Stimulated activated CD8-positive, alpha-beta memory T cell treated with anti-CD3 and anti-CD28 coated beads, Interleukin-4, amount 100 ng/mL, for 4 hours (primary cell): ENCODE measurements at places on chromosomes 3 and 15.

DNA sequence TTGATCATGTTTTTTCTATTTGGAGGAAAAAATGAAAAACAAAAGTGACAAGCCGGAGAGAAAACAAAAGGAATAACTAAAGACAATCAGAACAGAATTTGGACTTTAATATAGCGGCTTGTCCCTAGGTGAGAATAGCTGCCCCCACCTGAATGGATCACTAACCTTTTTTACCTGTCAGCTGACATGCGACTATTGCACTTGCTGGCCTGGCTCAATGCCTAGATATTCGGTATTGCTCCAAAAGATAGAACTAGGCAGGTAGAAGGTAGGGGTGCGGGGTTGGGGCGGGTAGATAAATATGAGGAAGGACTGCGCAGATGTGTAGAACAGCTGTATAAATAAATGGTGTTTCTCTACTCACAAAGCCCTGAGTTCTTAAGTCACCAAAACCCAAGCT is 650 bp upstream of the MORC1 start:
- DNase-seq = no peak

- DNase-seq = no peak
Measured at GRCh38 chr3:136505676-136506075, 246.5 kb downstream of the STAG1 start.

GRCh38 chr15:74866090-74866489 is 7.1 kb downstream of the SCAMP2 start:
- no peak for DNase-seq

DNA sequence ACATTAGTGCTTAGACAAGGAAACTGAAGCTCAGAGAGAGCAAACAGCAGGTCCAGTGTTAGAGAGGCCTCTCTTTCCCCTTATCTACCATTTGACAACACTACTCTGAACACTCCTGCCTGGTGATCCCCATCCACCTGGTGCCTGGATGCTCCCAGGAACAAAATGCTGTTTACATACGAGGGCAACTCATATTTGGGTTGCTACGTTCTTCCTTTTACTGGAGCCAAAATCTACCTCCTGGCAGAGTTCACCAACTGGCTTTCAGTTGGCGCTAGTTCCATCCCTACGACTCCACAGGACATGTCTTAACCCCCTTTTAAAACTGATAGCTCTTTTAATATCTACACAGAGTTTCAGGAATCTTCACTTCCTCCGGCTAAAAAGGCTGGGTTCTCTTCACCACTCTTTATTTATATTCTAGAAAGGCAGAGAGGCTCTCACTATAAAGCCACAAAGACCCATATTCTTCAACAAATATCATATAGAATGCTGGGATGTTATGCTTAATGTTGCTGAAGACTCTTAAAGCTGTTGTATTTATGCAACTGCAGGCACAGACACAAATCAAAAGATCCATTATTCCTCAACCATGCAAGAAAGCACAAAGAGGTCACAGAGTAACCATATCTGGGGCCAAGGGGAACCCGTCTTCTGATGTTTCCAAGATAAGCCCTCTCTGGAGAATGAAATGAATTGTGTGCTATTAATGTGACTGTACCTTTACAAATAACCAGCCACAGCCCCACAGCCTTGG is 47.9 kb downstream of the CCNB2 start:
- no peak for DNase-seq

DNA sequence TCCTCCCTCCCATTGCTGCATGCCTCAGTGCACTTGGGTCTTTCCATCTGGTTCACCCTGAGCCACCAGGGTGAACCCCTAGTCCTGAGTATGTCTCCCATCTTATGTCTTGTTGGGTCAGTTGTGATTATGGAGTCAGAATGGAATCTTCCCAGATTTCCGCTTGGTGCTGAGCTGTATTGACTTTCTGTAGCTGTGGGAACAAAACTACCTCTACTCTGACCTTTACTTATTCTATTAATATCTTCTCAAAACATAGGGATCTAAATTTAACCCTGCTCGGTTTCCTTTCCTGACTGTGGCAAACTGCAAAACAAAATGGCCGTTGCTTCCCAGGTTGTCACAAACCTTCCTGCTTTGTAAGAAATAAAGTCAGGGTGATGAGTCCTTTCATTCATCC is 295.8 kb upstream of the LYSMD4 start:
- no peak for DNase-seq

GRCh38 chr15:79399606-79400005 is 32.5 kb upstream of the MINAR1 start:
- no peak for DNase-seq

DNA sequence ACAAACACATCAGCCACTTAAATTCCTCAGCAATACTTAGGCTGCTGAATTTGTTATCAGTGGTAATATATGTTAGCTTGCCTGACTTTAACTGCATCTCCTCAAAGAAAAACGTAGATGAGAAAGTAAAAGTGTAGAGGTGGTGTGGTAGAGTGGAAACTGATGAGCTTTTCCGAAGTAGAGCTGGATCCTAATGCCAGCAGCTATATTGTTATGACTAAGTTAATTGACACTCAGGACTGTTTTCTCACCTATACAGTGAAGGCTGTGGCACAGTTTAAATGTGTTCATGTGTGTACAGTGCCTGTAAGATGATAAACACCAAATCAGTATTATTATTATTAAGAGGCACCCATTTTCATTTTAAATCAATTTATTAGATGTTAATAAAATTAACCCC is 174.9 kb downstream of the TNIK start:
- no peak for DNase-seq

DNA sequence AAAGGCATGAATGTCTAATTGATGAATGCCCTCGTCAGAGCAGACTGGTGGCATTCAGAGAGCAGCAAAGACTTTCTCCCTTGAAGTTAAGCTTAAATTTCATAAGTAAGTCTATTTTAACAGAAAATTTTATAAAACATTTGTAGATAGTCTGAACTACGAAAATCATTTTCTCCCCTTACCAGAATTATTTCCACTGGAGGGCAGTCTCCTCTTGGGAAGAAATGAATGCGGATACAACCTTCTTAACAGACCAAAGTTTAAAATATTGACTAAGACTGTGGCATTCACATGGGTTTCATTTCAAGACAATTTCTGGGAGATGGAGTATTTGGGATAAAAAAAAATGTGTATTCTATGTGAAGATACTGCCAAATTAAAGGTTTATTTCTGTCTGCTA is 669.0 kb downstream of the FHIT start:
- no peak for DNase-seq

GRCh38 chr3:139521144-139521543 is 18.4 kb downstream of the RBP1 start:
- DNase-seq = no peak

- DNase-seq = no peak
Measured at GRCh38 chr3:156675830-156676767, 1.7 kb downstream of the TIPARP start.

GRCh38 chr3:64595253-64595694 is 92.5 kb downstream of the ADAMTS9 start:
- DNase-seq = no peak
